ENCODE measurements at places on chromosomes 4 and X.

DNA sequence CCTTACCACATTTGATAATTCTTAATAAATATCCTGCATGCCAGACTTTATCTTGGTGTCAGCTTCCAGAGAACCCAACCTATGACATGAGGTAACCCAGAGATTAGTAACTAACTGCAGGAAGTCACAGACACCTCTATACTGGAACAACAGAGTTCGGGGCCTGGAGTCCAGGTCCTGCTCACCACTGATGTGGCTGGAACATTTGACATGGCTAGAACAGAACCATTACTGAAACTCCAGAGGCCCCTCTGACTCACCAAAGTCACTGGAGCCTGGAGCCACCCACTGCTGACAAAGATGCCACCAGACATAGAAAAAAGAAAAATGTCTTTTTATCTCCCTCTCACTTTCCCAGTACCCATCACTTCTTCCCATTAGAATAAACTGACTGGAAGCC is 403.7 kb downstream of the MID1IP1 start:
- no peak for DNase-seq

- DNase-seq: no peak
These were observed 406.5 kb upstream of the CNKSR2 start for GRCh38 chrX:20967725-20968124.

GRCh38 chr4:114857831-114858230 is 255.6 kb downstream of the NDST4 start:
- no peak for DNase-seq

DNA sequence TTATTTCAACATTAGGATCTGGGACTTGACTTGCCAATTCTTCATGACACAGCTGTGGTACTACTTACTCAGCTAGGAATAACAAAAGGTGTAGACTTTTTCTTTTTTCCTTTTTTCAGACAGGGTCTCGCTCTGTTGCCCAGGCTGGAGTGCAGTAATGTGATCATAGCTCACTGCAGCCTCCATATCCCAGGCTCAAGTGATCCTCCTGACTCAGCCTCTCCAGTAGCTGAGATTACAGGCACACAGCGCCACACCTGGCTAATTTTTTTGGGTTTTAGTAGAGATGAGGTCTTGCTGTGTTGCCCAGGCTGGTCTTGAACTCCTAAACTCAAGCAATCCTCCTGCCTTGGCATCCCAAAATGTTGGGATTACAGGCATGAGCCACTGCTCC is 16.3 kb downstream of the NOA1 start:
- no peak for DNase-seq

Measured in natural killer cell (primary cell).